ENCODE measurements at places on chromosomes 7 and 10. TPM values are rescaled to one million over a fixed set of nuclear protein-coding genes. Genes with fewer than 3 reads are reported as not detected.

The BTRC gene
- polyA plus RNA-seq: 27.6 TPM

The GATA3 gene
- 123 TPM for polyA plus RNA-seq

The COL1A2 gene
- 631 TPM for polyA plus RNA-seq

The ZKSCAN5 gene
- polyA plus RNA-seq: 16.2 TPM

The CLRN3 gene
- polyA plus RNA-seq: 21.5 TPM

The PTEN gene
- polyA plus RNA-seq: 72.9 TPM

The C7orf33 gene
- not detected for polyA plus RNA-seq

The GRM3 gene
- polyA plus RNA-seq: 0.27 TPM

The AMPH gene
- polyA plus RNA-seq: 19.7 TPM

The ERVW-1 gene
- 2.5 TPM for polyA plus RNA-seq

The SYNPO2L gene
- polyA plus RNA-seq: 1.2 TPM

The PHTF2 gene
- polyA plus RNA-seq: 24.4 TPM

The HPS6 gene
- 10.8 TPM for polyA plus RNA-seq

The CCDC3 gene
- polyA plus RNA-seq: 15.0 TPM
